PC-3 (cell line): ENCODE measurements at places on chromosomes 4 and X.

- no peak for DNase-seq
Observed at GRCh38 chr4:139611391-139611790, 54.2 kb upstream of the MGST2 start.

DNA sequence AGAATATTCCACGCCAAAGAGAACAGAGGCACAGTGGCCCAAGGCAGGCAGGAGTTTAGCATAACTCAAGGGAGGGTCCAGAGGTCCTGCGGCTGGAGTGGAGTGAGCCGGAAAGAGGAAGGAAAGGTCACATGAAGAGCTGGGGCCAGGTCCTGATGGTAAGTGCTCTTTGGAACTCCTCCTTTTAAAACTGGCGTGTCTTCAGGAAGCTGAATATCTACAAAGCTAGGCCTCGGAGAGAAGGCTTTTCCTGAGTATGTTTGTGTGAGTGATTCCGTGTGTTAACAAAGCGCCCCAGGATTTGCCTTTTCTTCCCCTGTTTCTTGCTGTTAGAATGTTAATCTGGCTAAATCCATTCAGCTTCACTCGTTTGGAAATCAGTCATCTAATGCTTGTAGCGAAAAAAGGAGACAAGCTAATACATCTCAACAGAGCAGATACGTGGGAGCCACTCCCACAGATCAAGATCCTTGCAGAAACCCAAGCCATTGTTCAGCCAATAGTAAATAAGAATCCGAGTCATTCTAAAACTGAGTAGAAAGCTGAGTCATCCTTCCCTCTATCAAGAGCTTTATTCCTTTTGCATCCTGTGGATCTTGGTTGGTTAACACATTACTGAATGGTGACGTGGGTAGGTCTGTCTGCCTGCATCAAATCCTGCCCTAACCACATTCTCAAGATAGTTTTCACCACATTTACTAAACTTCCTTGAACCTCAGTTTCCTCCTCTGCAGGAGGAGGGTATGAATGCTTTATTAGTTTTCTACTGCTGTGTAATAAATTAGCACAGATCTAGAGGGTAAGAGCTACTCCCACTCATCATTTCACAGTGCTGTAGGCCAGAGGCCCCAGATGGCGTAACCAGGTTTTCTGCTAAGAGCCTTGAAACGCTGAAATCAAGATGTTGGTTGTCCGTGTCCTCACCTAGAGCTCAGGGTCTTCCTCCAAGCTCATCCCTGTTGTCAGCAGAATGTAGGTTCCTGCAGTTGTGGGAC, 43.2 kb upstream of the RBM47 start:
- peak; percentile 83 for DNase-seq

DNA sequence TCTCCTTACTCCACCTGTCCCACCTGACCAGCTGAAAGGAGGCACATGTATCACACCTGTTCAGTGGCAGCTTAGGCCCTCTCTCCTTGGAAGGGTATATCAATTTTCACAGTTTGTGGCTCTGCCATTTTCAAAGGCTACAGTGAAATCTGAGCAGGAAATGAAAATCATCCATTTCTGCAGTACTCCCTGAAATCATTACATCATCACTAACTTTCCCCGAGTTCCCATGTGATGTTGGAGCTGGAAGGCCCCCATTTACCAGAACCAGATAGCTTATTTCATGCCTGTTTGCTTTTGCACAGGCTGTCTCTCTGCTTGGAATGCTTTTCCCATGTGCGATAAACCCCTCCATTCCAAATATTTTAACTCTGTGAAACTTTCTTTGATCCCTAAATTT, 31.0 kb upstream of the STX18 start:
- DNase-seq, result no peak

GRCh38 chr4:113444386-113444785, 317.2 kb downstream of the CAMK2D start:
- peak; percentile 55 for DNase-seq

- DNase-seq, result no peak
Observed at GRCh38 chr4:141131723-141132071, 1.6 kb downstream of the RNF150 start.
